ENCODE measurements at places on chromosomes 3 and 15. TPM values are rescaled to one million over a fixed set of nuclear protein-coding genes. Genes with fewer than 3 reads are reported as not detected.

Gene GLDN
- 5.5 TPM for total RNA-seq

DNA sequence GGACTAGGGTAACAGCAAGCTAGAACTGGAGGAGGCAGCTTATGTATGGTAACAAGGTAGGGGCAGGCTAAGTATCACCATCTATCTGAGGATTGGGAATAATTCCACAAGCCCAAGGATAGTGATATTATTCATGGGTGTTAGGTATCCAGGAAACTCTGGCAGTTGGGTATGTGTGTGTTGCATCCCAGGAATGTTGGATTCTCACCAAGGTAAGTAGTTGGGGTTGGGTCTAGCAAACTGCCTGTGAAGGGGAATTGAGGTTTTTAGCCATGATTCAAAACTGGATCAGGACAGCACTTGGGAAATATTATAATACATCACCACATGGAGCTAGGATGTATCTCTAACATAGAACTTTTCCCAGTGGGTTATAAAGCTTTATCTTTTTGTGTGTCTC is 626.4 kb upstream of the GOLIM4 start:
- no peak for DNase-seq

- no peak for DNase-seq
Observed at GRCh38 chr3:20914310-20914709, 728.3 kb upstream of the SGO1 start.

GRCh38 chr3:24493746-24494617 is 668 bp downstream of the THRB start:
- peak; percentile 91 for DNase-seq

GRCh38 chr15:83275412-83275811 is 9.1 kb downstream of the BNC1 start:
- DNase-seq = no peak

DNA sequence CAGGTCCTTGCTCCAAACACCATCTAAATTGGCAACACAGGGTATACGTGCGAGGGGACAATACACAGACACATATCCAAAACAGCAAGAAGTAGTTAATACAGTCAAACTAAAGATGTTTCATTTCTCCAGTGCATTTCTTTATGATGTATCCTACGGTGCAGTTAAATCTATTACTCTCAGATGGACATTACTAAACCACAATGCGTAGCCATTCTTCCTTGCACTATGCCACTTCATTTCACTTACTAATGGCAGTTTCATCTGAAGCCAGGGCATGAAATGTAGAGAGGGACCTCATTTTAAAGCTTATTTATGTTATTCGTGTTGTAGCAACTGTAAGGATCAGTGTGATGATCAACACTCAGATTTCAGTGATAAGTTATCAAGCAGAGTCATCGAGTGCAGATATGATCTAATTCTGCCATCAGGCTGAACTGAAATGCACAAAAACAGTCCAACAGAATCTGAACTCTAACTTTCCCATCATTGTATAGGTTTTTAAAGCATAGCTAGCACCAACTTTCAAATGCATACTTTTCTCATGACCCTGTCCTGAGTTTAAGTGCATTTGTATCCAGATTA is 14.5 kb downstream of the TNIK start:
- no peak for DNase-seq

GRCh38 chr3:184685646-184686045 is 26.2 kb downstream of the MAGEF1 start:
- no peak for DNase-seq

DNA sequence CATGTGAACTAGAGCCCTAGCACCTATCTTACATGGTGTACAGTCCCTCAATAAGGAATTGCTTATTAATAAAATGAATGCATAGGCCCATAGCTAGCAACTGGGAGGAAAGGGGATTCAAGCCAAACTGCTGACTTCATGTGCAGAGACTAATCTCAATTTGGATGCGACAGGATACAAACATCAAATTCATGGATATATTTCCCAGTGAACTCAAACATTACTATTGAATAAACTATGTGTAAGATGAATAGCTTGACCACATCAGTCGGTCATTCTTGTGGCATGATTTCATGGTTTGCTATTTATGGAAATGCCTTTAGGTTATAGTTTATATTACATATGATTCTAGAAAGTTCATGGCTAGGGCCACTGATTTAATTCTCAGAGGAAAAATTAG is 268.6 kb upstream of the SLITRK3 start:
- DNase-seq = no peak

- peak; percentile 52 for DNase-seq
Observed at GRCh38 chr15:73688455-73688854, 4.3 kb downstream of the CD276 start.

DNA sequence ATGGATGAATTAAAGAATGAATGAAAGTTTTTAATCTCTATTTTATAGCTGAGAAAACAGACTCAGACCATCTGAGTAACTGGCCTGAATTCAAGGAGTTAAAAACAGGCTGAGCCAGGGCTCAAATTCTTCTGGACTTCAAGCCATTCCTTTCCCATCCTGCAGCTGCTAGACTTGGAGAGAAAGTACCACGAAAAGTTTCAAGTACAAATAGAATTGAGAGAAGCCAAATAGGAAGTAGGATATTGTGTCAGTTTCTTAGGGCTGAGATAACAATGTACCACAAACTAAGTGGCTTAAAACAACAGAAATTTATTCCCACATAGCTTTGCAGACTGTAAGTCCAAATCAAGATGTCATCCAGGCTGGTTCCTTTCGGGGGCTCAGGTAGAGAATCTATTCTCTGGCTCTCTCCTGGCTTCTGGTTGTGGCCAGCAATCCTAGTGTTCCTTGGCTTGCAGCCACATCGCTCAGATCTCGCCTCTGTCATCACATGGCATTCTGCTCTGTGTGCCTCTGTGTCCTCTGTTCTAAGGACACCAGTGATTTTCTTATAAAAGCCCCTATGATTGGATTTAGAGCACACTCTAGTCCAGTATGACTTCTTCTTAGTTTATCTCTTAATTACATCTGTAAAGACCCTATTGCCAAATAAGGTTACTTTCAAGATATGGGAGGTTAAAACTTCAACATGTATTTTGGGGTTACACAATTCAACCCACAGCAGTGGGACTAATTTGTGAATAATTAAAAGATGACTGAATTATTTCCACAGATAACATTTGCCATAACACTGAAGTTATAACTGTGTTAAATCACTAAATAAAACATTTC is 25.7 kb upstream of the GOLIM4 start:
- peak; percentile 70 for DNase-seq

GRCh38 chr3:155805802-155806618 is at the start of gene C3orf33:
Gene C3orf33, minus strand, starts transcription at chr3:155806278. Its CDS starts 26 bp downstream, at chr3:155806252.
- peak; percentile 77 for DNase-seq

DNA sequence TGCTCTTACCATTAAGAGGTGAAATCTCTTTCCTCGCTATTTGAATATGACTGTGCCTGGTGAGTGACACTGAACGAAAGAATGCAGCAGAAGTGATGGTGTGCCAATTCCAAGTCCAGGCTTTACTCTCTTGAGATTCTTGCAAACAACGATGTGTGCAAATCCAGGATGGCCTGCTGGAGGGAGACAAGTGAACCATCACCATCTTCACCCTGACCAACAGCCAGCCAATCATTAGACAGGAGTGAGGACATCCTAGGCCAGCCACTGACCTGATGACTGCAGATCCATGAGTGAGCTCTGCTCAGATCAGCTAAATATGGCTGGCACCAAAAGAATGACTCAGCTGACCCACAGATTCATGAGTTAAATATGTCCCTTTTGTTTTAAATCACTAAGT is 878.0 kb downstream of the PDCD6IP start:
- no peak for DNase-seq

DNA sequence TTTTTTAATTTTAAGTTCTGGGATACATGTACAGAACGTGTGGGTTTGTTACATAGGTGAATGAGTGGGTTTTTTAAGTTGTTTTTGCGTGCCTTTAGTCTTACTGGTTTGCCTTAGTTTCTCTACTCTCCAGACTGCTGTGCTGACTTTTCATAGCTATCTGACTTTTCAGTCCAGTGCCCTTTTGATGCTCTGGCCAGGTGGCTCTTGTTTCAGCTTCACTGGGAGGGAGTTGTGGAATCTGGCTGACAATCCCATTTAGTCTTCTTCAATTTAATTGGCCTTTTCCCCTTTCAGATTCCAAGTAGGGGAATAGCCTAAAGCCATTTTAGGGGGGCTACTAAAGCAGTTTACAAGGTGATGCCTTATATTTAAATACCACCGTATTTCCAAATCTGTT is 30.1 kb downstream of the FNDC3B start:
- no peak for DNase-seq

- DNase-seq = no peak
Observed at GRCh38 chr3:186823386-186823785, 17.1 kb upstream of the RFC4 start.

Gene KLHDC8B
- 95.8 TPM for total RNA-seq

Gene PPM1L
- 50.2 TPM for total RNA-seq

- no peak for DNase-seq
Observed at GRCh38 chr3:160435747-160436146, 13.8 kb downstream of the TRIM59 start.

DNA sequence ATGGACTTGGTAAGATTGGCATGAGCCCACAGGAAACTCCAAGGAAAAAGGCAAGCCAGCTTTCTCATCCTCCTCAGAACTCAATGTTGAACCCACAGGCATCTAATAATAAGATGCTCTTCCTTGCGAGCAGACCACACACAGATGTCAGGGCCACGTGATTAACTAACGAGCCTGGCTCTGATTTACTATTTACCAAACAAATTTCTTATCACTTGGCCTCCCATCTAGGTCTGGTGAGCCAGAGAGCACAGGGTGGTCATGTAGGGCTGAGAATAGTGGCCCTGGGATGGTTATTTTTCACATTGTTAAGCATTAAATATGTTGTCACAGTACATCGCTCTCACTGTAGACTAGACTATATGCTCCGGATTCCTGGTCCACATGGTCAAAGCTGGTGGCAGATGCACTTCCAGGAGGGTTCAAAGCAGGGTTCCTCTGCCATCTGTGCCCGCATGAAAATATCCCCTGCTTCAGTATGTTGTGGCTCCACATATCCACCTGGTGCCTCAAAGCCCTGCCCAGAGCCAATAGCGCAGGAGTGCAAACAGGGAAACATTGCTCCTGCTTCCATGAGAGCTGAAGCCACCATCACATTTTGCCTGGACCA is 472.5 kb upstream of the WNT5A start:
- DNase-seq = no peak

DNA sequence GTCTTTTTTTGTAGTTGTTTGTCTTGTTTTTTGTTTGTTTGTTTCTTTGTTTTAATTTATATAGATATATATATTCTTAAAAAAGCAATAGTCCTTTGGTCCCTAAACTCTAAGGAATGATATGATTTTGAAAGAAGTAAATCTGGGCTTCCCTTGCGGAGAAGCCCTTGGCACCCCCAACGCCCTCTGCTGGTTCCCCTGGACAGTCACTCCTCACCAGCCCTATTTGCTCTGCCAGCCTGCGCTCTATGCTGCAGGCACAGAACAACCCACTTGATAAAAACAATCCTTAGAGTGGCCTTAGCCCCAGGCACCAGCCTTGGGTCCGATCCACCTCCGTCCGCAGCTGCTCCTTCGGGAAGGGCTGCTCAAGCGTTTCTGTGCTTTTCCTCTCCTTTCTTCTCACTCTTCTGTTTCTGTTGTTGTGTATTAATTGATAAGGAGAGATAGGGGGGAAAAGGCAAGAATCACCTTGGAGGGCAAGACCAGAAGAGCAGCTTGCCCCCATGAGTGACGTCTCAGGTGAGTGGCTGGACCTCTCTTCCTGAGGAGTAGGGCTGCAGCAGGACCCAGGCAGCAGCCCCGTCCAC is 13.7 kb upstream of the PARP6 start:
- no peak for DNase-seq

- DNase-seq = no peak
Observed at GRCh38 chr3:27826448-27826847, 104.3 kb upstream of the EOMES start.

DNA sequence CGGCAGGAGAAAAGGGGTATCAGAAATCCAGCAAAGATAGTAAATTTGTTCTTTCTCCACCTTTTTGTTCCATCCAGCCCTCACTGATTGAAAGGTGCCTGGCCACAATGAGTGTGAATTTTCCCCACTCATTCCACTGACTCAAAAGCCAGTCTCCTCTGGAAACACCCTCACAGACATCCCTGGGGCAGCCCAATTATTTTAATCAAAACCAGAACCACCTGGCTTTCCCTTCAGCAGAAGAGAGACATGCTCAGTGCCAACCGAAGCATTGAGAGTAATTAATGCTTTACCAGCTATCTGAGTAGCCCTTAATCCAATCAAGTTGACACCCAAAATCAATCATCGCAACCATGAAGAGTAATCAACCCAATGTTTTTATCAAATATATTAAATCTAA is 1129.6 kb upstream of the GBE1 start:
- no peak for DNase-seq

Gene SCN5A
- 0.71 TPM for total RNA-seq

Gene CLSTN2
- total RNA-seq = 6.8 TPM

GRCh38 chr3:39502838-39503145 is 35.3 kb downstream of the MOBP start:
- no peak for DNase-seq

GRCh38 chr15:81356252-81356651 is 17.8 kb downstream of the TMC3 start:
- no peak for DNase-seq

DNA sequence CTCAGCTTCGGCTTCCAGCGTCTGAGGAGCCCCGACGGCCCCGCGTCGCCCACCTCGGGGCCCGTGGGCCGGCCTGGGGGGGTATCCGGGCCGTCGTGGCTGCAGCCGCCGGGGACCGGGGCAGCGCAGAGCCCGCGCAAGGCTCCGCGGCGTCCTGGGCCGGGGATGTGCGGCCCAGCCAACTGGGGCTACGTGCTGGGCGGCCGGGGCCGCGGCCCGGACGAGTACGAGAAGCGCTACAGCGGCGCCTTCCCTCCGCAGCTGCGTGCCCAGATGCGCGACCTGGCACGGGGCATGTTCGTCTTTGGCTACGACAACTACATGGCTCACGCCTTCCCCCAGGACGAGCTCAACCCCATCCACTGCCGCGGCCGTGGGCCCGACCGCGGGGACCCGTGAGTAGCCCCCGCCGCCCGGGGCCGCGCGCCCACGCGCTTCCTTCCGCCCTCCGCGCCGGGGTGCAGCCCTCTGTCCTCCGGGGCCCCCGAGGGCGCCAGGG is 462 bp downstream of the EDEM1 start:
- DNase-seq = peak; percentile 74

DNA sequence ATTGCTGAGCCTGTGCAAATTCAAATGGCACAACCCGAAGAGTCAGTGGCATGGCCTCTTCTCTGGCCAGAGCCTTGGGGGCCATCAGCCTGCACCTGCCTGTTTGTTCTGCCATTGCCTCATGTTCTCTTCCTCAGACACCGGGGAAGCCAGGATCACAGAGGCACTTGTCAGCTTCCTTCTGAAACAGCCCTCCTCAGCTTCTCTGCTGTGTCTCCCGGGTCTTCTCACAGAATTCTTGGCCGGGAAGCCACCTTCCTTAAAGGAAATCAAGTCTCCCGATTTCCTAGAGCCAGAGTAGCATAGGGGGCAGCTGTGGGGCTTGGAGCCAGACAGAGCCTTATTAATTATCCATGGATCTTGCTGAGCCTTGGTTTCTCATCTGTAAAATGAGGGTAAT is 47.4 kb upstream of the CGNL1 start:
- DNase-seq = no peak

GRCh38 chr3:100209948-100210771 is 50.6 kb upstream of the TBC1D23 start:
- DNase-seq = no peak

Gene MLF1
- total RNA-seq = 5.0 TPM

- no peak for DNase-seq
Observed at GRCh38 chr15:31840849-31841476, 189.4 kb upstream of the CHRNA7 start.

GRCh38 chr3:25785826-25786225 is 2.6 kb upstream of the NGLY1 start:
- no peak for DNase-seq

- DNase-seq = no peak
Observed at GRCh38 chr3:15427981-15428380, 583 bp downstream of the EAF1 start.
